Vagina (tissue), 2 donors: ENCODE measurements at places on chromosomes 16 and 17.

DNA sequence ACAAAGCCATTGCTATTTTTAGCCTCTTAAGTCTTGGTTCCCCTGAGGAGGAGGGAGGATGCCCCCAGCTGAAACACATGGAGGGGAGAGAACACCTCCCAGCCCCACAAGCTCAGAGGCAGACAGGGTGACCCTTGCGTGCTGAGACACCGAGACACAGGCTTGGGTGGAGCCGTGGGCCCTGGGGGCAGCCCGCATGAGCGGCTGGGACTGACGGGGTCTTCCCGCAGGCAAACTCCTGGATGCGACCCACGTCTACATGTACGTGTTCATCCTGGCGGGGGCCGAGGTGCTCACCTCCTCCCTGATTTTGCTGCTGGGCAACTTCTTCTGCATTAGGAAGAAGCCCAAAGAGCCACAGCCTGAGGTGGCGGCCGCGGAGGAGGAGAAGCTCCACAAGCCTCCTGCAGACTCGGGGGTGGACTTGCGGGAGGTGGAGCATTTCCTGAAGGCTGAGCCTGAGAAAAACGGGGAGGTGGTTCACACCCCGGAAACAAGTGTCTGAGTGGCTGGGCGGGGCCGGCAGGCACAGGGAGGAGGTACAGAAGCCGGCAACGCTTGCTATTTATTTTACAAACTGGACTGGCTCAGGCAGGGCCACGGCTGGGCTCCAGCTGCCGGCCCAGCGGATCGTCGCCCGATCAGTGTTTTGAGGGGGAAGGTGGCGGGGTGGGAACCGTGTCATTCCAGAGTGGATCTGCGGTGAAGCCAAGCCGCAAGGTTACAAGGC, 9.8 kb downstream of the SLC16A3 start:
- DNase-seq: no peak

DNA sequence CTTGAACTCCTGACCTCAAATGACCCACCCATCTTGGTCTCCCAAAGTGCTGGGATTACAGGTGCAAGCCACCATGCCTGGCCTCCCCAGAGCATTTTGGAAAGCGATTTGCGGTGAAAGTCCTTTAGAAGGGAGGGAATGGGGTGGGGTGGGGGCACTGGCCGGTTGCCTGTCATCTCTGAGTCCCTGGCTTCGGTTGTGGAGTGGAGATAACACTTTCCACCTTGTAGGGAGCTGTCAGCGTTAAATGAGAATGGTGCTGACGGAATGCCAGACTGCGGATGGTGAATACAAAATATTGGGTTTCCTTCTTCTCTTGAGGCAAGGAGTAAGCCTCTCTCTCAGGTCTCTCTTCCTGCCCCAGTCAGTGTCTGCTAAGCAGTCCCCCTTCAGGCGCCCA, 5.2 kb upstream of the WNT3 start:
- no peak for DNase-seq

- no peak for DNase-seq
Measured at GRCh38 chr16:58345574-58346354, 46.5 kb upstream of the GINS3 start.

- DNase-seq: no peak
Measured at GRCh38 chr16:28040039-28040438, 23.5 kb downstream of the GSG1L start.

DNA sequence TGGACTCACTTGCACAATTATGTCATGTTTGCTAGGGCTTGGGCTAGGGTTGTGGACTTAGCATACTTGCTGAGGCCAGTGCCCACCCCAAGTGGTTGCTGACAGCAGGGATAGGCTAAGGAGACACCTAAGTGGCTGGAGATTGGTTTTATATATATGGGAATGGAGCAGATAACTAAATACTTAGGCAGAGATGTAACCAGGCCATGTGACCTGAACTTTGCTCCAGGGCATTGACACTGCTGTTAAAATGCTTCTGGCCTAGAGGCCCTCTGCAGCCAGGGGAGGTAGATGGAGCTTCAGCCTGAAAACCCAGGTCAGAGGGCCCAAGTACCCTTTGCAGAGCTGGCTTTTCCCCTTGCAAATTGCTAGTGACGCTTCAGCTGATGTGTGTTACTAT, 1.4 kb upstream of the ITGB3 start:
- no peak for DNase-seq

DNA sequence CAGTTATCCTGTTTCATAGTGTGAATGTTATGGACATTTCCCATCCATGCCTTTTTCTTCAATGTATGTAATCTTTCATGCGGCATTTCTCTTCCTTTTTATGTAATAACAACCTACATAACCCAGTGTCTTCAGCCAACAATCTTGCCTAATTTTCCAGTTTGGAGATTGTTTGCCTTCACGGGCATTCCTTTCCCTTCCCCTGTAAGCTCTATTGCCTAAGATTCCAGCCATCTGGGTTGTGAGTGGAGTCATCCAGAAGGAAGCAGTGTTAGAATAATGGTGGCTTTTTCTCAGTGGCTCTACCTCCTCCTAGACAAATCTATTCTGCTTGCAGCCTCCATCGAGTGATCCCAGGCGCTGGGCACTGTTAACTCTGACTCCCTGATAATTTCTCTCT, 22.3 kb downstream of the SYCE1L start:
- no peak for DNase-seq

GRCh38 chr16:67296420-67296819, 17.1 kb downstream of the PLEKHG4 start:
- no peak for DNase-seq

DNA sequence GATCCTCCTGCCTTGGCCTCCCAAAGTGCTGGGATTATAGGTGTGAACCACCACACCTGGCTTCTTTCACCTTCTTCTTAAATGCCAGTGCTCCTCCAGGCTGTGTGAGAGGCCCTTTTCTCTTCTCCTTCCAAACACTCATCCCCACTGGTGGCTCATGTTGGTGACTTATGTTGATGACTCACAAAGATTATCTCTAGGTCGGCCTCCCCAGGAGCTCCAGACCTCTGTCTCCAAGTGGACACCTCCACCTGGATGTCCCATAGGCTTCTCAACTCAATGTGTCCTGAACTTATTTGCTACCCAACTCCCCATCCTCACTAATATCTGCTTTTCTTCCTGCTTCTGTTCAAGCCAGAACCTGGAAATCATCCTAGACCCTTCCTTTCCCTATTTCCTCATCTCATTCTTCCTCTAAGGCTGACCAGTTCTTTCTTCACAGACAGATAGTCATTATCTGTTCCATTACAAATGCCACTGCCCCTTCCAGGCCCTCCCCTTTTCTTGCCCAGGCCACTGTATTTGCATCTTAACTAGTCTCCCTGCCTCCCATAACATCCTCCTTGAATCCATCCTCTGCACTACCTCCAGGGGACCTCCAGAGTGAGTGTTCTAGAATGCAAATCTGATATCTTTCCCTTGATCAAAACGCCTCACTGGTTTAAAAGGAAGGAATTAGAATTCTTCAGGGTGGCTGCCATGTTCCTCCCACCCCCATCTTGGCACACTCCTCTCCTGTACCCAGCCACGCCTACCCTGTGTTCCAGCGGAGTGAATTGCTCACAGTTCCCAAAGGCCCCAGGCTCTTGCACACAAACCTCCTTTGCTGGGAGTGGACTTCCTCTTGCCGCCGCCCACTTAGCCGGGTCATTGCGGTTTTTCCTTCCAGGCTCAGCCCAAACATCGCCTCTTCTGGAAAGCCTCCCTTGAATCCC, 34.8 kb upstream of the FBXO47 start:
- DNase-seq: no peak

GRCh38 chr17:13490427-13490826, 111.3 kb downstream of the HS3ST3A1 start:
- DNase-seq: no peak

DNA sequence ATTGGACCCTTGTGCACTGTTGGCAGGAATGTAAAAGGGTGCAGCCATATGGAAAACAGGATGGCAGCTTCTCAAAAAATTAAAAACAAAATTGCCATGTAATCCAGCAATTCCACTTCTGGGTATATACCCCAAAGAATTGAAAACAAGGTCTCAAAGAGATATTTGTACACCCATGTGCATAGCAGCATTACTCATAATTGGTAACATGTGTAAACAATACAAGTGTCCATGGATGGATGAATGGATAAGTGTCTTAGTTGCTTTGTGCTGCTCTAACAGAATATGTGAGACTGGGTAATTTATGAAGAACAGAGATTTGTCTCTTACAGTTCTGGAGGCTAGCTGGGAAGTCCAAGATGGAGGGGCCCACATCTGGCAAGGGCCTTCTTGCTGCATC, 3.8 kb upstream of the RUNDC3A start:
- no peak for DNase-seq

- no peak for DNase-seq
Measured at GRCh38 chr16:57167953-57168352, 17.9 kb downstream of the PSME3IP1 start.

- no peak for DNase-seq
Measured at GRCh38 chr17:79154446-79154845, 79.8 kb downstream of the ENGASE start.

DNA sequence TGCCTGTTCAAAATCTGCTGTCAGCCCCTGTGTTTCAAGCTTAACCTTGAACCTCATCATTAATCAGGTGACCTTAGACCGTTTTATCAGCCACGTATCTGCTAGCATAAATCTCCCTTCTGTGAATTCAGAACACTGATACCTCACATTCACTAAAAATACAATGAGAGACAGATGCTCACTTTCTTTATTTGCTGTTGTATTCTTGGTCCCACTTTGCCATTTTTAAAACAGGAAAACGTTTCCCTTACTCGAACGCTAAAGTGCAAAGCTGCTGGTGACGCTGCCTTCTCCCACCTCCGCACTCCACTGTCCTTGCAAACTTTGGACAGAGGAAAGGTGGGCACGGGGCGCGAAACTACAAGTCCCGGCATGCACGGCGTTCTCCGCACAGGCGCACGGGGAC, 220 bp upstream of the ARHGAP44 start:
- DNase-seq: no peak

GRCh38 chr16:71670537-71670936, 44.6 kb downstream of the MARVELD3 start:
- no peak for DNase-seq

DNA sequence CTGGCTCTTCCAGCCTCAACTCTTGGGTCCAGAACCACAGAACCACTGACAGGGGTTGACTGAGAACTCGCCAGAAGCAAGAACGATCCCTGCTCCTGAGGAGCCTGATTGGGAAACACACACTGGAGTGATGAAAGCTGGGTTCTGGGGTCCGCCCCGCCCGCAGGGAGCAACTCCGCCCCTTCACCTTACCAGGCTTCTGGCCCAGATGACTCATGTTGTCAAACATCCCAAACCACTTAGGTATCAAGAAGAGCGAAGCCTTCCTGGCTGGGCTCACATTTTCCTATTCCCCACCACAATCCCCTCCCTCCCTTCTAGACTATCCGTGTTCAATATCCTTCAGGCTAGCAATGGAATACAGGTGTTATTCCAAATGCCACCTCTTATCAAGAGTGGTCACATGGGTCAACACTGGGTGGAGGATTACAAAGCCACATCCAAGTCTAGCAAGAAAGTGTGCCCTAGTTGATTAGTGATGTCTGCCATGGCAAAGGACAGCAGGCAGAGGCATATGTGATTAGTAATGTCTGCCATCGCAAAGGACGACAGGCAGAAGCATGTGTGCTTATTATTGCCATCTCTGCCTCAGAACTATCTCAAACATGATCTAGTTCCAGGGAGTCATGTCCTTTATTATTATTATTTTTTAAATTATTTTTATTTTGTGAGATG, 70.5 kb downstream of the TIMM22 start:
- DNase-seq: no peak

DNA sequence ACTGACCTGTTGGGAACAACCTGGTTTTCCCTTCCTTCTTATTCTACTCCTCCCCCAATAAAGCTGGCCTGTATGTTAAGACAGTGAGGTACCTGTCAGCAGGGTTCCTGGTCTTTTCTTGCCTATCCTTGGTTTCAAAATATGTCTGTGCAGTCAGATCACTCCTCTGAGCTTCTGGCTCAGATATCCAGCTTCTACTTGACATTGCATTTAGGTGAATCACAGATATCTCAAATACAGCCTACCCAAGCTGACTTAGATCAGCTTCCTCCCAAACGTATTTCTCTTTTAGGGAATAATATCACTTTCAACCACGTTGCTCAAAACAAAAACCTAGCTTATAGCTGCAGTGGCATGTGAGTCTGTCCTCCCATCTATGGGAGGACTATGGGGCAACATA, 48.7 kb downstream of the TEX14 start:
- DNase-seq: no peak

- DNase-seq: no peak
Measured at GRCh38 chr17:33572615-33573014, 279.5 kb upstream of the ASIC2 start.

DNA sequence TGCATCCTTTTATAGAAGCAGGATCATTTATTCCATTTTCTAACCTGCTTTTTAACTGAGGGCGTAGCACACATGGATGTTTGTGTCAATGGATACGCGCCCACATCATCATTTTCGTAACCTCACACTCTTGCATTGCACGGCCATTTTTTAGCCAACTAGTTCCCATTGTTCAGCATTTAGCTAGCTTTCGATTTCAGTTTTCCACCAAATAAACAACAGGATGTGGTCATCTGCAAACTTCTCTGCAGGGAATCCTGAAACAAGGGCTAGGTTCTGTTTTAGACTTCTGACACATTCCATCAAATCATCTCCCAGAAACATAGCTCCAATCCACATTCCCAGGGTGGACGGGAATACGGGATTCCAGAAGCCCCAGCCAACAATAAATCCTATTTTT, 6.4 kb downstream of the CYB561 start:
- no peak for DNase-seq

DNA sequence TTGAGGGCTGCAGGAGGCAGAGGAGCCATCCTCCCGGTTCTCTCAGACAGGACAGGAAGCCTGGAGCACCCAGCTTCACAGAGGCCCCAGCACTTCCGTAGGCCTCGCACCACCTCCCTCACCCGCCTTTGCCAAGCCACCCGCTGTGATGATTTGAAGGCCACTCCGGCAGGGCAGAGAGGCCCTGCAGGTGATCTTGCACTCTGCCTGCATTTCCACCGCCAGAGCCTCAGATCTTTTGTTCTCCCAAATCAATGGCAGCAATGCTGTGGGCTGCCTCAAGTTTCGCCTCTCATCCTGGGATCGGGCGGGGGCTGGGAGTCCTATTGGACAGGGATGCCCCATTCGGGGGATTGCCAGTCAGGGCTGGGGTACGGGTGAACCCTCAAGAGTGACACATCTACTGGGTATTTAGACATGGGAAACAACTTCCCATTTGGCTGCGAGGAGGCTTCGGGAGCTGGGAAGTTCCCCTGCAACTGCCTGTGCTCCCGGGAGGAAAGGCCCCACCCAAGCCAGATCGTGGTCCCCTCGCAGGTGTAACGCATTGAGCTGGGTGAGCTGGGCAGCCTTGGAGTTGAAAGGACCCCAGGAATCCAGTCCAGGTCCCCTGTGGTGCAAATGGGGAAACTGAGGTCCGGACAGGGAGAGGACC, 34.8 kb upstream of the PEMT start:
- no peak for DNase-seq

- DNase-seq: no peak
Measured at GRCh38 chr17:29100296-29100695, 57.4 kb downstream of the PIPOX start.

- DNase-seq: no peak
Measured at GRCh38 chr16:88768071-88768783, 16.8 kb downstream of the PIEZO1 start.
